Thoracic aorta (tissue), 2 donors: ENCODE measurements at places on chromosomes 7 and 10.

DNA sequence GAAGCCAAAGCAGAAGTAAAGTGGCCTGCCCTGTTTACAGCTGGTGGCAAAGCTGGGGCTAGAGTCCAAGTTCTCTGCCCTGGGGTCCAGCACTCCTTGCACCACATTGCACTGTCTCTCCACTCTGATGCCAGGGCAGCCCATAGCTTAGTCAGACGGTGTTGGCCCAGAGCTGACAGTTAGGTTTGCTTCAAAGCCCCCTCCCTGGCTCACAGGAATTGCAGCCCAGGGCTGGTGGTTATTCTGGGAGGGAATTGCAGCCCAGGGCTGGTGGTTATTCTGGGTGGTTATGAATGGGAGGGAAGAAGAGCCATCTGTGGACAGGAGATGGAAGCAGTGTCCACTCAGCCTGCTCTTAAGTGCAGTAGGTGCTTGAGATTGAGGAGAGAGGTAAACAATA, 88.9 kb downstream of the SCRN1 start:
- H3K4me3 ChIP-seq, result no peak overlapping the region
- H3K36me3 ChIP-seq, result peaks cover 4% of the 10 kb centered on the region
- DNase-seq, result no peak
- H3K27me3 ChIP-seq, result no peaks in the 10 kb centered on the region
- no peak overlapping the region for H3K27ac ChIP-seq
- no peaks in the 10 kb centered on the region for H3K4me1 ChIP-seq

DNA sequence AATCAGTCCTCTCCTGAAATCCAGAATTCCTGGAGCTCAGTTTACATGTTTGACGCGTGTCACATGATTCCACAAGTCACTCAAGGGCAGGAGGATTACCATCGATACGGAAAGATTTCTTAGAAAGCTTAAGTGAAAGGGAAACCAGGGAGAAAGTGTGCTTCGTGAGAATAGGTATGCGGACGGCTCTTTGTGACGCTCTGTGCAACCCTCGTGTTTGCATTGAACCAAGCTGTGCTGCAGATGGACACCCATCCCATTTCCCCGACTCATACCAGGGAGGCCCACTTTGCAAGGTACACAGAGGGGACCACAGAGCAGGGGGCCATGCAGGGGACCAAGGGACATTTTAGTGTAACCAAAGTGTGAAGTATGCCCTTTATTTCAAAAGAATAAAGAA, 43.2 kb downstream of the IKZF1 start:
- H3K36me3 ChIP-seq, result no peaks in the 10 kb centered on the region
- H3K4me1 ChIP-seq, result no peaks in the 10 kb centered on the region
- no peak overlapping the region for H3K4me3 ChIP-seq

- DNase-seq, result no peak
- H3K4me1 ChIP-seq, result peaks cover 8% of the 10 kb centered on the region
- no peaks in the 10 kb centered on the region for H3K27me3 ChIP-seq
- H3K4me3 ChIP-seq, result no peak overlapping the region
Observed at GRCh38 chr10:78565841-78566240, 502.9 kb upstream of the ZMIZ1 start.

GRCh38 chr7:116399819-116400218, 99.7 kb upstream of the CAV2 start:
- H3K4me3 ChIP-seq, result no peak overlapping the region
- no peak for DNase-seq
- no peaks in the 10 kb centered on the region for H3K27me3 ChIP-seq
- no peak overlapping the region for H3K27ac ChIP-seq
- H3K4me1 ChIP-seq, result peaks cover 13% of the 10 kb centered on the region
- no peaks in the 10 kb centered on the region for H3K36me3 ChIP-seq

- no peak overlapping the region for H3K27ac ChIP-seq
- no peak for DNase-seq
- no peak overlapping the region for H3K4me3 ChIP-seq
- H3K36me3 ChIP-seq, result no peaks in the 10 kb centered on the region
Observed at GRCh38 chr7:108062250-108063014, 59.5 kb upstream of the LAMB1 start.

- no peaks in the 10 kb centered on the region for H3K4me1 ChIP-seq
- no peaks in the 10 kb centered on the region for H3K27me3 ChIP-seq
- DNase-seq, result no peak
- H3K36me3 ChIP-seq, result no peaks in the 10 kb centered on the region
- no peak overlapping the region for H3K4me3 ChIP-seq
- H3K27ac ChIP-seq, result no peak overlapping the region
Observed at GRCh38 chr7:94440451-94441039, 45.9 kb downstream of the COL1A2 start.

DNA sequence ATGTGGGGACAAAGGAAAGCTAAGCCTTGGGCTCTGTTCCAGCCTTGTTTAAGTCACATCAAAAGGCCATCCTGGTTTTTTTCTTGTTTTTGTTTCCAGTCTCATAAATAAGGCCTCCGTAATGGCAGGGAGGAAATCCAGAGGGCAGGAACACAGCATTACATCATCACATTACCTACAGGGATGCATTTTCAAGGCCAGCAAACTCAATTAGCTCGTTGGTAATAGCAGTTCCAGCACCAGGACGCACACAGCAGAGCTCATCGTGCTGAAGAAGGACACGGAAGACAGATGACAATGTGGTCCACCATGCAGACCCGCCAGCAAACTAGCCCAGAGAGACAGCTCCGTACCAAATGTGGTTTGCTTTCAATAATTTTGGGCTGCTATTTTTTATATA, 1209.2 kb downstream of the TYW1 start:
- H3K27ac ChIP-seq, result no peak overlapping the region
- no peak overlapping the region for H3K4me3 ChIP-seq
- H3K27me3 ChIP-seq, result no peaks in the 10 kb centered on the region
- no peaks in the 10 kb centered on the region for H3K36me3 ChIP-seq

DNA sequence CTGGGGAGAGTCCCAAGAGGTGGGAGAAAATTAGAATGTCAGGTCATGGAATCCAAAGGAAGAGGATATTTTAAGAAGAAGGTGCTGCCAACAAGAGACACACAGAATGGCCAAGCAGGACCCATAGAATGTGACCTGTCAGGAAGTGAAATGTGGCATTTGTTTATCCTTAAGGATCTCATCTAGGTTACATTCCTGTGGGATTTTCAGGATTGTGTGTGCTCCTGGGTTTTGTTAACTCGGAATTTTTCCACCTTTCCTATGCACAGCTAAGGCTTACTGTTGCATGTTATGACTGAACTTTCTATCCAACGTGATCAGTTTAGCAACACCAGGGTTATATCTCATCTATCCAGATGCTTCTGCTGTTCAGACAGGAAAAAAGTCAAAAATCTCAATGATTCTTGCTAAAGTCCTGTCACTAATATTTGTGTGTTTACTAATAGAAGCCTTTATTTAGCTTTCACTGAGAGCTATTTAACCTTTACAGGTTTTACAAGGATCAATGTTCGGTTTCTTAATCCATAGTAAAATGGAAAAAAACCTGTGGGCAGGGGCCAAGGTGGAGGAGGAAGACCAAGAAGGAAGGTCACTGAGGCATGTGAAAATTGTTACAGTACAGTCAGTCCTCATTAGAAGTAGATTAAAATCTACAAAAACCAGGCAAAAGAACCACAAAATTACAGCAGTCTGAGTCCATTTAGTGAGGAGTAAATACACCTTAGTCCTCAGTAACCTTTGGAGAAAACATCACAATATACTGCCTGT, 437.8 kb upstream of the NPVF start:
- H3K4me3 ChIP-seq, result no peak overlapping the region
- H3K4me1 ChIP-seq, result peaks cover 36% of the 10 kb centered on the region
- H3K36me3 ChIP-seq, result no peaks in the 10 kb centered on the region
- no peaks in the 10 kb centered on the region for H3K27me3 ChIP-seq
- no peak overlapping the region for H3K27ac ChIP-seq

DNA sequence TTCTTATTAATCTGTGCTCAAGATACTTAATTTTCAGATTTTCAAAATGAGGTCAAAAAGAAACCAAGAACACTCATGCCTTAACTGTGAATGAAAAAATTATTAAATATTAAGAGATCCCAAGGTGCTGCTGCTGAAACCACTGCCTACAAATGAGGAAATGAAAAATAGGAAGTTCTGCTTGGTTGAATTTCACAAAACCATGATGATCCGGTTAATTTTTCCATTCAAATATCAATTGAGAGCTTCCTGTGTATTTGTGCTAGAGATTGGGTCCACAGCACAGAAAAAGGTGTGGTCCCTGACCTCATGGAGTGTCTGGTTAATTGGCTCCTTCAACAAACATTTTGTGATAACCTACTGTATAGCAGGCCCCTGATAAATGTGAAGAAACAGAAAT, 132.7 kb upstream of the YAE1 start:
- no peaks in the 10 kb centered on the region for H3K27me3 ChIP-seq
- H3K36me3 ChIP-seq, result no peaks in the 10 kb centered on the region
- DNase-seq, result no peak
- H3K4me3 ChIP-seq, result no peak overlapping the region
- peaks cover under 1% of the 10 kb centered on the region for H3K4me1 ChIP-seq

- no peak for DNase-seq
- H3K4me1 ChIP-seq, result peaks cover 5% of the 10 kb centered on the region
- no peaks in the 10 kb centered on the region for H3K27me3 ChIP-seq
- H3K36me3 ChIP-seq, result peaks cover 7% of the 10 kb centered on the region
- H3K27ac ChIP-seq, result no peak overlapping the region
Observed at GRCh38 chr7:151046603-151047573, 1.4 kb upstream of the ASIC3 start.

DNA sequence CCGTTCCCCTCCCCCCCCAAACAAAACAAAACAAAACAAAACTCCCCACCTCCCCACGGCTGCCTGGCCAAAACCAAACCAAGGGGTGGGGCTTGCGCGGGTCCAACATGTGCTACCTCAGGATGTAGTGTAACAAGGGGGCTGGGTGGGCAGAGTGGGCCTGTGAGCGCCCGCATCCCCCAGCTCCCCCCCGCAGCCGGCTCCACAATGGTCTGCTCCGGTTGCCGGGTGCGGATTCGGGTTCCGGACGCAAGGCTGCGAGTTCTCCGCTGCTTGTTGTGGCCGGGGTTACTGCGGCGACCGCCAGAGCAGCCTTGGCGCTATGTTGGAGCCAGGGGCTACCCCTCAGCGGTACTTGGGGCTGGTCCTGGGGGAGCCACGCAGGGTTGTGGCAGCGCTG, 4.9 kb downstream of the C10orf143 start:
- peaks cover 8% of the 10 kb centered on the region for H3K4me1 ChIP-seq
- H3K4me3 ChIP-seq, result no peak overlapping the region
- no peaks in the 10 kb centered on the region for H3K36me3 ChIP-seq
- no peaks in the 10 kb centered on the region for H3K27me3 ChIP-seq
- H3K27ac ChIP-seq, result no peak overlapping the region

DNA sequence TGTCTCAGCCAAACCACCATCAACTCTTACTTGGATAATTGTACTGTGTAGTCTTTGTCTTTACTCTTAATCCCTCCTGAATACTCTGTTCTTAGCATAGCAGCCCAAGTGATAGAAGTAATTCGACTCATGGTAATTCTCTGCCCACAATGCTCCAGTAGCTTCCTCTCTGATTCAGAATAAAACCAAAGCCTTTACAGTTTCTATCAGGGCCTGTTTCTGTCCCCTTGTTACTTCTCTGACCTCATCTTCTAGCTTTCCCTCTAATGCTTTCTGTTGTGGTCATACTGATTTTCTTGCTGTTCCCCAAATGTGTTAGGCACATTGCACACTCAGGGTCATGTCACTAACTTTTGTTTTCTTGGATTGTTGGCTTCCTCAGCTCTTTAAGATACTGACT, 8.0 kb downstream of the ZNF518A start:
- no peak overlapping the region for H3K4me3 ChIP-seq
- no peak for DNase-seq
- H3K36me3 ChIP-seq, result peaks cover 17% of the 10 kb centered on the region
- H3K27me3 ChIP-seq, result no peaks in the 10 kb centered on the region
- H3K27ac ChIP-seq, result no peak overlapping the region
- H3K4me1 ChIP-seq, result no peaks in the 10 kb centered on the region

GRCh38 chr7:153524070-153524601, 528.1 kb upstream of the DPP6 start:
- no peak overlapping the region for H3K27ac ChIP-seq
- no peak for DNase-seq
- H3K27me3 ChIP-seq, result no peaks in the 10 kb centered on the region
- no peak overlapping the region for H3K4me3 ChIP-seq
- H3K4me1 ChIP-seq, result no peaks in the 10 kb centered on the region
- H3K36me3 ChIP-seq, result no peaks in the 10 kb centered on the region

DNA sequence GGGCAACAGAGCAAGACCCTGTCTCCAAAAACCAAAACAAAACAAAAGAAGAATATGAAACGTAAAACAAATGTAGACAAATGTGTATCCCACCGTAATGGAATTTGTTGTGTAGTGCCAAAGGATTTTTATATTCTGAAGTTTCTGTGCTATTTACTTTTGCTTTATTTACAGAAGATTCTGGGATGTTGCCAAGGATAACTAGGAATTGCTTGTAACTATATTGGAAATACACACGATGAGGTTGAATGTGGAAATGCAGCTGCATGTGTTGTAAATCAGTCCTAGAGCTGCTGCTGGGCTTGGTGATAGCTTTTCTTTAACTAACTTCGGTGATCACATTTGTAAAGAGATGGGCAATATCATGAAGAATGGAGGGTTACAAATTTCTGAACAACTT, 39.5 kb downstream of the GALNT17 start:
- H3K4me3 ChIP-seq, result no peak overlapping the region
- H3K27ac ChIP-seq, result no peak overlapping the region
- DNase-seq, result no peak
- H3K27me3 ChIP-seq, result no peaks in the 10 kb centered on the region
- H3K4me1 ChIP-seq, result no peaks in the 10 kb centered on the region
- no peaks in the 10 kb centered on the region for H3K36me3 ChIP-seq

GRCh38 chr7:14292737-14293136, 303.3 kb upstream of the ETV1 start:
- H3K27ac ChIP-seq, result no peak overlapping the region
- no peak for DNase-seq
- no peaks in the 10 kb centered on the region for H3K4me1 ChIP-seq

DNA sequence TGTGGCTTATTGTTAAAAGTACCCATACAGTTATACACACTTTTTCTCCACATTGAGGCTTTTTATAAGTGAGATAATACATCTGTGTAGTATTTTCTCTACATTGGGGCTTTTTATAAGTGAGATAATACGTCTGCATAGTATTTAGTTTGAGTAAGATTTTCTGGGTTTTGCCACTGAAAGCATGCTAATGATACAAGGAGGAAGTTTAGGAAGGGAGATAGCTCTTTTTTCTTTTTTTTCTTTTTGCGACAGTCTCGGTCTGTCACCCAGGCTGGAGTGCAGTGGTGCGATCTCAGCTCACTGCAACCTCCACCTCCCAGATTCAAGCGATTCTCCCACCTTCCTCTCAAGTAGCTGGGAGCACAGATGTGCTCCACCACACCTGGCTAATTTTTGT, 13.3 kb downstream of the FAM107B start:
- no peak for DNase-seq
- H3K27ac ChIP-seq, result no peak overlapping the region
- no peaks in the 10 kb centered on the region for H3K27me3 ChIP-seq
- H3K4me1 ChIP-seq, result no peaks in the 10 kb centered on the region
- no peak overlapping the region for H3K4me3 ChIP-seq
